Activated CD4-positive, alpha-beta T cell treated with anti-CD3 and anti-CD28 coated beads, Interleukin-2, amount 10 ng/mL, durations not matched to agents 24 days and 14 days (primary cell): ENCODE measurements at places on chromosomes 1 and 21.

- DNase-seq: no peak
Observed at GRCh38 chr1:42941640-42942330, 16.9 kb downstream of the SLC2A1 start.

- DNase-seq: no peak
Observed at GRCh38 chr1:22676916-22677583, 24.0 kb downstream of the C1QB start.

GRCh38 chr1:29757866-29758780, 521.8 kb downstream of the PTPRU start:
- DNase-seq: peak; percentile 47

- no peak for DNase-seq
Observed at GRCh38 chr1:109527098-109527811, 12.4 kb upstream of the GPR61 start.

DNA sequence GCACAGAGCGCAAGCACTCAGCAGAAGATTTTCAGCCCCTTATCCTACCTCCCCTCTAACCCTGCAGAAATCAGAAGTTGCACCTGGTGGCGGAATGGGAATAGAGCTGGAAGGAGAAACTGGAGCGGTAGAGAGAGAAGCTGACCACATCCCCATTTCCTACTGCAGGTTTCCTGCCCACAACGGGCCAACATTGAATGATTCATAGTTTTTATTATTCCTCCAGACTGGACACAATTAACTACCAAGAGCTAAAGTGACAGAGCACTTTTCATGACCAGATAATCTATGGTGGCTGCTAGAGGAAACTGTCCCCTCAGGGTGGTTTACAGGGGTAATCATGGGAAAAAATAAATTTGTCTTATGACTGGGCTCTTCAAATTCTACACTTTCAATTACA, 21.3 kb upstream of the LRRC8D start:
- DNase-seq: no peak
